ENCODE measurements at places on chromosomes 11 and 22.

GRCh38 chr11:80165744-80166143, 724.9 kb upstream of the TENM4 start:
- no peaks in the 10 kb centered on the region for H3K4me1 ChIP-seq
- no peak overlapping the region for H3K4me3 ChIP-seq
- DNase-seq, result no peak

GRCh38 chr22:47816863-47817210, 1054.4 kb downstream of the TBC1D22A start:
- no peaks in the 10 kb centered on the region for H3K27me3 ChIP-seq
- DNase-seq, result no peak
- no peak overlapping the region for H3K4me3 ChIP-seq
- H3K36me3 ChIP-seq, result no peaks in the 10 kb centered on the region

- H3K4me1 ChIP-seq, result no peaks in the 10 kb centered on the region
- H3K4me3 ChIP-seq, result no peak overlapping the region
- DNase-seq, result no peak
- no peak overlapping the region for H3K27ac ChIP-seq
- H3K36me3 ChIP-seq, result no peaks in the 10 kb centered on the region
These were observed 195.2 kb upstream of the TMEM45B start for GRCh38 chr11:129620237-129621104.

- DNase-seq, result no peak
- H3K27ac ChIP-seq, result no peak overlapping the region
- H3K27me3 ChIP-seq, result no peaks in the 10 kb centered on the region
- H3K4me1 ChIP-seq, result no peaks in the 10 kb centered on the region
These were observed 81.3 kb upstream of the TP53I11 start for GRCh38 chr11:45031912-45032519.

Data from lower lobe of right lung (tissue), 2 donors.